ENCODE measurements at places on chromosomes 12 and 14.

DNA sequence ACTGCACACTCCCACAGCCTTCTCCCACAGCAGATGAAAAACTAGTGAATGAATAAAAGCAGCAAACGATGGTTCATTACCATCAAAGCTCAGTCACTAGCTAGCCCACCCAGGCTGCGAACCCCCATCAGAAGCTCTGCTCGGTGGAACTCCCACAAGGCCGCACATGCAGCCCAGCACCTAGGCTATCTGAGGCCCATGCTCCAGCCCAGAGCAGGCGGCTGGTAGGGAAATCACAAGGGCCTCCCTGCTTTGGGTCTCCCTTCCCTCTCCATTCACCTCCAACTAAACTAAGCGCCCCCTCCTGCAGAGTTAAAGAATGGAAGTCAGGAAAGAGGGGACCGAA lies 69.0 kb downstream of the ITPK1 start:
- DNase-seq: no peak

- no peak for DNase-seq
These were observed 238.9 kb downstream of the CHST11 start for GRCh38 chr12:104695453-104696148.

- DNase-seq: peak; percentile 68
These were observed at the start of gene RAB3IP for GRCh38 chr12:69738351-69739286. Gene RAB3IP (plus strand): TSS chr12:69738860. CDS start chr12:69755409, 16,549 bp downstream.

- no peak for DNase-seq
These were observed 71.5 kb downstream of the VWF start for GRCh38 chr12:6052940-6053329.

All from AML-193 (cell line).